ENCODE measurements at places on chromosomes 7 and 10.
A peak's percentile ranks its signal among the peaks of the same experiment; 100 is the strongest.

GRCh38 chr10:3397846-3398245 lies 225.3 kb upstream of the PITRM1 start:
- DNase-seq: no peak

- DNase-seq: no peak
Measured at GRCh38 chr7:144474800-144475615, 71.5 kb upstream of the NOBOX start.

DNA sequence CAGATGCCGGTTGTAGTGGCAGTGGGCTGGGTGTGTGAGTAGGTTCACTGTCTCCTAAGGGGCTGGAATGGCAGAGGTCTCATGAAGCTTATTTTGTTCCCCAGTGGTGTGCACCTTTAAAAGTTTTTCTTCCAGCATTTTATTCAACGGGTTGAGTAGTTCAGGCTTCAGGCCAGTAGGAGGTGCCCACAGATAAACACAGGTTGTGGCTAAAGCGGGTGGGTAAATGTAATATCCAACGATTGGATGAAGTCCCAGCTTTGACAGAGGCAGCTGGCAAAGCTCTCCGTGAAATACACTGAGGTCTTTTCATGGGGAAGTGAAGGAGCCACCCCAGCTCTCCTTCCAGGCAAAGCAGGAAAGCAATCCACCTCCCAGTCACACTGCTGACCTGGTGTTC lies 339.8 kb upstream of the LRRTM3 start:
- no peak for DNase-seq

- peak; percentile 27 for DNase-seq
Measured at GRCh38 chr10:110420401-110421193, 77.1 kb upstream of the DUSP5 start.

- no peak for DNase-seq
Measured at GRCh38 chr7:53397911-53398310, 362.5 kb downstream of the POM121L12 start.

DNA sequence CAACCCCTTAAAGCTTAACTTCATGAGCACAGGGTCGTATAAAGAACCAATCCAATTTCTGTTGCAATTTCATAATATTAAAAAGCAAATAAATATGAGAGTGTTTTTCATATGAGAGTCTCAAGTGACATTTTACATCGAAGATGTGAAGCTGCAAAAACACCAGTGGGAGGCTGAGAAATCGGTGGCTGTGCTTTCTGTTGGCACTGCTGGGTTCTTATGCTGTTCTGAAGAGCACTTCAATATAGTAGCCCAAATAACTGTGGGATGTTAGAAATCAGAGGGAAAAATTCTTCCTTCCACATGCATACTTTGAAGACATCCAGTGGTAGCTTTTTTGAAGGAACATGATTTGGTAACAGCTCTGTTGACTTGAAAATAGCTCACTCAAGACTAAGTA lies 245.8 kb downstream of the ARHGAP21 start:
- no peak for DNase-seq

GRCh38 chr7:43647673-43648472 lies 65.0 kb downstream of the STK17A start:
- DNase-seq: peak; percentile 66

- DNase-seq: no peak
Measured at GRCh38 chr7:120054376-120055100, 218.4 kb upstream of the KCND2 start.

DNA sequence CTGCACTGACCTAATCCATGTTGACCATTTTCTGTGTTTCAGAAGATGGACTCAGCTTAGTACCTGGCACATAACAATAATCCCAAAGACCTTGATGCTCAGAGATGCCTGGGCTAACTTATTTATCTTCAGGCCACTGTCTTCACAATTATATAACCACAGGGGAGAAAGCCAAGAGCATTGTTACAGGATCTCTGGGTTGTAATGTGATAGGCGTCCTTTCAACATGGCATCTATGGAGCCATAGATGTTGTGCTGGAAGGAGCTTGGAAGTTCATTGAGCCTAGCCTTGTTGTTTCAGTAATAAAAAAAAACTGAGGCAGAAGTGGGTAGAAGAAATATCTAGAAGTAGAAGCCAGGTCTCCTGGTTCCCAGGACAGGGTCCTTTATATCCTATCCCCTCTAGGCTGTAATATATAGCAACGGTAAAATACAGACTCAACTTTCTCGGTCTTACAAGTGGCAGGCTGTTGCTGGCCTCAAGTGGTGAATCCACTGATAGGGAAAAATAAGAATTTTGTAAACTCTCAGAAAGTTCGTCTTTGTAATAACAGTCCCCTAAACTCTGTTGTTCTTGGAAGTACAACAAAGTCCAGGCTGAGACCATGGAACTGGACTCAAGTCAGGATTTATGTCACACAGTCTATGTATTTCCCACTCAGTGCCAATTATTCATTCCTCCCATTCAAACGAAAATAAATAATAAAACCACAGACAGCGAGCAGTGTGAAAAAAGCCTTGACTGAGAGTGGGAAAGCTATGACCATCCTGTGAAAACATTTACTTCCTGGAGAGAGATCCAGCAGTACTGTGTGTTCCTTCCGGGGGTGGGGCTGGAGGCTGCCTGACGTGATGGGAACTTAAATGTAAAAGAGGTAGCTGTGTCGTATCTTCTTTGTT lies 277.6 kb downstream of the REEP3 start:
- no peak for DNase-seq

DNA sequence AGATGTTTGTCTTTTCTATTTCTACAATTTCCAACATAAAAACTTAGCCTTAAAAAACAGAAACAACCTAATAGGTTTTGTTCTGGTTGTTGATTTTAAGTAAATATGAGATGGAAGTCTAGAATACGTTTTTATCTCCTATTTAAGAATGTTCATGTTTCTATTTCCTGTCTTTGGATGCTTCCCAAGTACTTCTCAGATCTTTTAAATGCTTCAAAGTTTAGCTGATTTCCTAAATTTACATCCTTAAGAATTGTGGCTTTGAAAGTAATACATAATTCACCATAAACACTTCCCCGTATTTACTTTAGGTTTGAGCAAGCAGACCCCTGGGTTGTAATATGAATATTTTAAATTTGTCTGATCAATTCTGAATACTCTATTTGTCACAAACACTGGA lies 70.5 kb downstream of the RAPGEF5 start:
- no peak for DNase-seq

GRCh38 chr7:128940494-128941322 lies 3.0 kb downstream of the IRF5 start:
- peak; percentile 28 for DNase-seq

DNA sequence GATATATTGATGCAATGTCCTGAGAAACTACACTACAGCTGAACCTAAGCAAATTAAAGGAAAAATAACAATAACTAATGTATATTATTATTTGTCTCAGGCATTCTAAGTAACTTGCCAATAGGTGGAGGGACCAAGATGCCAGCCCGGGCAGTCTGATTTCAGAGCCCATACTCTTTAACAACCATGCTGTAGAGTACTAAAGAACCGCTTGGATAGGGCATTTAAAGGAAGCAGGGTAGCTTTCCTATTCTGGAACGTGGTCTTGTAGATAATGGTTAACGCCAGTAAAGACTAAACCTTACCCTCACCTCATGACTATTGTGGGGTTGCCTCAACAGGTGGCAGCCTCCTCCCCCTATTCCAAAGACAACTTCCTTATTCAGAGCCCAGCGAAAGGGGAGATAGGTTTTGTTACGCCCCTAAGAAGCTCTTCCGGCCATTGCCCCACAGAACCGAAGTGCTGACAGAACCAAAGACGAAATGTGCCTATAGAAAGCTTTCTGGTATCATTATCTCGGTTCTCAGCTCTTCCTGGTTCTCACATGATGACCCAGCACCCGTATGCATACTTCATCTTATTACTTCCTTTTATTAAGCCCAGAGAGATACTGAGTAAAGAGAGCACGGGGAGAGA lies 707 bp upstream of the C1GALT1 start:
- peak; percentile 72 for DNase-seq

DNA sequence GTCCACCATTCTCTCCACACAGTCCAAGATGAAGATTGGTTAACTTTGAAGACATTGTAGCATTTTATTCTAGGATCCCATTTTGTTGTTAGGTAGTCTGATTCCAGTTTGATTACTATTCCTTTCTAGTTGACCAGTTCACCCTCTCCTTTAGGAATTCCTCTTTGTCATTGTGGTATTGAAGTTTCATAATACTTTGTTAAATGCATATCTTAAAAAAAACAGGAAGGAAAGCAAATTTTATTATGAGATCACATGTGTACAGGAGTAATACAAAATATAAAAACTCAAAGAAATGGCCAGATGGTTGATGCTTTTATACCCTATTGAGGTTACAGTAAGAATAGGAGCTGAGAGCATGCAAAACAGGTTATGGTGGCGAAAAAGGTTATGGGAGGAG lies 15.5 kb upstream of the SEMA3C start:
- DNase-seq: no peak

DNA sequence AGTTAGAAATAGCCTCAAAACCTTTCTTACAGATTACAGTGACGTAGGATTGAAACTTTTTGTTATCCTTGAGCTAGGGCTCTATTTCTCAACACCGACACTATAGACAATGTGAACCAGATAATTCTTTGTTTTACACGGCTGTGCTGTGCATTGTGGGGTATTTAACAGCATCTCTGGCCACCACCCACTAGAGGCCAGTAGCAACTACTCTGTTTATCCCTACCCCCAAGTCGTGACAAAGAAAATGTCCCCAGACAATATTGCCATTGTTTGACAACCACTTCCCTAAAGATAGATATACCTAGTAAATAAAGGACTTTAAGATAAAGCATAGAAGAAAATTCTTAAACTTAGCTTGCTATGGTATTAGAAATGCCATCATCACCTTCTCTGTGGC lies 359.6 kb downstream of the ARL4A start:
- no peak for DNase-seq

GRCh38 chr7:70237831-70238575 lies 639.7 kb downstream of the AUTS2 start:
- no peak for DNase-seq

- no peak for DNase-seq
Measured at GRCh38 chr10:127976701-127977356, 69.9 kb downstream of the PTPRE start.

- DNase-seq: no peak
Measured at GRCh38 chr7:91759205-91759863, 121.2 kb downstream of the MTERF1 start.

DNA sequence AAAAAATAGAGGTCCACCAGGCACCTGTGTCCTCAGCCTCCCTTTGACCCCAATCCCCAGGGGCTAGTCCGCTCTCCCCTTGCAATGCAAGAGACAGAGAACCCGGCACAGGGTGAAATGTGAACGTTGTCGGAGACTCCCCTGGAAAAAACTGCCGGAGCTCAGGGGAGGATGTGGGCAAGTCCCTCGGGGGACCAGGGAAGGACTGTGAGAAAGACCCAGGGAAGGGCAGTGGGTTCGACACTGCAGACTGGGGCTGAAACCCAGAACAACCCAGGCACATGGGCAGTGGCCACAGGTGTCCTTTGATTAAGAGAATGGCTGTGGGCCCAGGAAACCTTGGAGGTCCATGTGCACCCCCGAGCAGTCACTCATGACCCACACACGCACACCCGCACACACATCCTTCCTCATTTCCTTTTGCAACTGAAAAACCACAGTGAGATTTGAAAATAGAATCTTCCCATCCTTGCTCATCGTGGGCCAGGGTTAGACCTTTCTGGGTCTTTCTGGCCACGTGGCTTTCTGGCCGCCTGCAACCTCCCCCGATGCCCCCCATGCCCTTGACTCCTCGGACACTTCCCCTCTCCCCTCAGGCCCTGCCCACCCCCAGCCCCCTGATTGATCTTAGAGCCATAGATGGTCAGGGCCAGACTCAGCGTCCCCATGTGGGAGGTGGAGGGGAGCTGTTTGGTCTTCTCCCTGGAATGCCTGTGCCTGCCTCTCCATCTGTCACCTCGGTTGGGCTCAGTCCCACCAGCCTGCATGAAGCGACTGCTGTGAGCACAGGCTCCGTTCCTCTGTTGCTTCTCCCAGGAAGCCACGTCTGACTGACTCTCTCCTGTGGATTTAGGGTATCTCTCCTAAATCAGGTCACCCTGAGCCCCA lies 7.9 kb downstream of the LAT2 start:
- DNase-seq: no peak

DNA sequence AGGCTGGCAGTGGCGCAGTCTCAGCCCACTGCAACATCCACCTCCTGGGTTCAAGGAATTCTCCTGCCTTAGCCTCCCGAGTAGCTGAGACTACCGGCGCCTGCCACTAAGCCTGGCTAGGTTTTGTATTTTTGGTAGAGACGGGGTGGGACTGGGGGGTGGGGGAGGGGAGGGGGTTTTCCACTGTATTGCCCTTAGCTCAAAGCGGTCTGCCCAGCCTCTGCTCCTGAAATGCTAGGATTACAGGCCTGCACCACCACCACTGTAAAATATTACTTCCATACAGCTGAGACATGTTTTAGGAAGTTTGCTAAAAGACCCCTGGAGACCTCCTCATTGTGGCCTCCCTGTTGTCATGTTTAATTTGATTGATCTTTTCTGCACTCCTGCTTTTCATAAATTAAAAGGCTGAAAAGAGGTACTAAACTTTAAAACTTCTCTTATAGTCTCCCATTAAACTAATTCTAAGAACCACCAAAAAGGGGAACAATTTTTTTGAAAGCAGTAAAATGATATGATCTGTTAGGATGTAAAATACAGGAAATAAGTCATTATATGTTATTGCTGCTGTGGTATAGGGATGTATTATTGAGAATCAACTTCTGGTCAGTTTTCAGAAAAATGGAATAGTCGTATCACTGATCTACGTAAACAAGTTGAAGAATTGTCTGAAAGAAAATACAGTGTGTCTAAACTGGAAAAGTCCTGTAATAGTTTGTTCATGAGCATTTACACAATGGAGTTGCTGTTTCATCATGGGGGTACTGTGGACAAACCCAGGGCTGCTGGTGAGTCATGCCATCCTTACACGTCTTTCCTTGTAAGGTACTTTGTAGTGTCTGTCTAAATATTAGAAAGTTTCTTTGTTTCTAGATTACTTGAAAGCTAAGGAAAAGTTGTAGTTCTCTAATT lies 72.9 kb upstream of the TMEM248 start:
- DNase-seq: no peak

DNA sequence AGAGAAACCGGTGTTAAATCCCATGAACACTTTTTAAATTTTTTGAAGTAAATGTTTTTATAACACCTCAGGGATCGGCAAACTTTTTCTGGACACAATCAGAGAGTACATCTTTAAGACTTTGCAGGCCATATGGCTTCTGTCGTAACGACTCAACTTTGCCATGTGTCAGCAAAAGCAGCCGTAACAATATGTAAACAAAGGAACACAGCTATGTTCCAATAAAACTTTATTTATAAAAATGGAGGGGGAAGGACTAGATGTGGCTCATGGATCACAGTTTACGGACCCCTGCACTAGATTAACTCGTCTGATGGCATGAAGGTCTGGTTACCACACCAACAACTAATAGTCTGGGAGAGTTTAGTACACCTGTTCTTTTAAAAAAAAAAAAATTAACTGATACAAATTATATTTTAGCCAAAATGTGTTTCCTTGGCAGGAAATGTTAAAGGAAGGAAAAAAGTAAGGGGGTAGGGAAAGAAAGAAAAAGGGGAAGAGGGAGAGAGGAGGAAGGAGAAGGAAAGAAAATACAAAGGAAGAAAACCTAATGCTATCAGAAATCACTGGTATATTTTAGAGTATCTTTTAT lies 50.2 kb downstream of the ABI1 start:
- no peak for DNase-seq

- no peak for DNase-seq
Measured at GRCh38 chr7:153017223-153017622, 257.7 kb downstream of the ACTR3B start.

Measured in CD4-positive, alpha-beta T cell treated with Interleukin-4 for 4 hours (primary cell).